ENCODE measurements at places on chromosomes 3 and 15.
A peak's percentile ranks its signal among the peaks of the same experiment; 100 is the strongest.

DNA sequence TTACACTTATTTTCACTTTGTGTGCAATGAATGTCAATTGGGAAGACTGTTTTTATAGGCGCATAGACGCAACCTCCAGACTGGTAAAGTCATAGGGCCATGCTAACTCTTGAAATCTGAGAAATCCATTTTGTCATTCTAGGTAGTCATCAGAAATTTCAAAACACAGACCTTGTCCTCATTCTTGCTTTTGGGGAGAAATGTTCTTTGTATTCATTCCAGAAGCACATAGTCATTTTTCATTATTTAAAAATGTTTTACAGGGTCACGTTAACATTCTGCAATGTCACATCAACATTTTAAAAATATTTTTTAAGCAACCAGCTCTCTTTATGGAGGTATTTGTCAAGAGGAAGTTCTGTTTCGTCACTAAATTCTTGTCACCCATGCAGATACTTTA lies 898.4 kb downstream of the PDCD6IP start:
- no peak for DNase-seq

DNA sequence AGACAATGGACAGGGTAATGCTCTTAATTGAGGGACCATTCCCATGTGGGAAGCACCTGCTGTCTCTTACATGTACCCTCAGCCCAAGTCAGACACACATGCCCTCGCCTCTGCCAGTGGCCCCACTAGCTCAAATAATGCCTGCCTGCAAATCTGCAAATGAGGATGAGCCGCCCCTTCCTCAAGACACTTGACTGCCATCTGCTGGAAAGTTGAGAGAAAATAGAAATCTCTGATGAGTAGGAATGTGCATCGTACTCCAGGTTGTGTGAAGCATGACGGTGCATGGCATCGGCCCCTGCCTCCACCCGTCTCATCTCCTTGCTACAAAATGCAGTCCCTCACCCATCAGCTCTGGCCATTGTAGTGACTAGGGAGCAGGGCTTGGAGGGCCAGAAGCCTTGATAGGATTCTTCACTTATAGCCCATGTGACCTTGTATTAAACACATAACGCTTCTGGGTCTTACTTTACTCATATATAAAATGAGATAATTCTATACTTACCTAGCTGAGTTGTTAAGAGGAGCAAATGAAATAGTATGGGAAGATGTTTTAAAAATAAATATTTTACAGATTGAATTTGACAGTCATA lies 6.3 kb upstream of the SCN5A start:
- peak; percentile 64 for DNase-seq

DNA sequence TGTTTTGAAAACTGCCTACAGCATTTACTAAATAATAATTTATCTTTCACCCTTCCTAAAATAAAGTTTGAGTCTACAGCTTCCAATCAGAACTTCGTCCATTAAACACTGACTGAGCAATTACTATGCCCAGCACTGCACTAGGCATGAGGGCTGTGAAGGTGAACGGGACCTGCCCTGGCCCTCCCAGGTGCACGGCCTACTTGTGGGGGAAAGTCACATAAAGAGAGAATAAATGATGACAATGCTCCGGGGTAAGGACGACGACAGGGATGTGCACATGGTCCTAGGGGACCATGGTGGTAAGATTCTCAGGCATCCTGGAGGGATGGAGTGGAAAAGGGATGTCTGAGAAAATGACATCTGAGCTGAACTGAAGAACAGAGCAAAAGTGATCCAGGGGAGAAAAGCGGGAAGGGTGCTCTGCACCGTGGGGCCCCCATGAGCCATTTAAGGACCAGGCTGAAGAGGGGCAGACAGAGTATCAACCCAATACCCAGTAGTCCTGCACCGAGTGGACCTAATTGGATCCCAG lies 11.5 kb downstream of the PLA2G4F start:
- DNase-seq = peak; percentile 50

- no peak for DNase-seq
These were observed 48.9 kb upstream of the AGTR1 start for GRCh38 chr3:148648685-148649352.

GRCh38 chr15:86624261-86625036 lies 544.8 kb downstream of the AGBL1 start:
- DNase-seq = peak; percentile 92

GRCh38 chr3:58048301-58048700 lies 40.1 kb downstream of the FLNB start:
- no peak for DNase-seq

DNA sequence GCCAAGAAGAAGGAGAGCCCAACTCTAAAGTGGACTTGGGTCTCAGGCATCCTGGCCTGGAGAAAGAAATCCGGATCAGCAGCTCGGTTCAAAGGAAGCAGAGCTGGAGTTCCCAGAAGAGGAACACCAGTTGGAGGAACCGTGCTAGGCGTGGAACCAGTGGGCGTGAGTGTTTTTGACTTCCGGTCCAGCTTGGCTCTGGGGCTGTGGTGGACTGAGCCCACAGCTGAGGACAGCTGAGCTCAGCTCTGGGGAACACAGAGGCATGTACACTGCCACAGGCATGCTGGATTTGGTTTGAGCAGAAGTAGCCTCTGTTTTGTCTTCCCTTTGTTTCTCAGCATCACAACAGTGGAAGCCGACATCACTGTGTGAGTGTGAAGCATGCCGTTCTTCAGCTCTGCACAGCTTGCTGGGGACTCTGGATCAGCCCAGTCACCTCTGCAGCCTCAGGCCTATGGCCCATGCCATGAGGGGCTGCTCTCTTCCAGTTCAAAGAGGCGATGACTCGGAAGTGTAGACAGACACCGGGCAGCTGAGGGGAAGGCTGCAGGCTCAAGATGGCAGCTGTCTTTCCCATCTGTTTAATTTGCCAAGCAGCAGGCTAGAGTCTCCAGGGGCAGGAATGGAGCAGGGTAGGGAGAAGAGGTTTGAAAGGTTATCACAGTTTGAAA lies 185.8 kb upstream of the UBE3A start:
- DNase-seq = peak; percentile 86

DNA sequence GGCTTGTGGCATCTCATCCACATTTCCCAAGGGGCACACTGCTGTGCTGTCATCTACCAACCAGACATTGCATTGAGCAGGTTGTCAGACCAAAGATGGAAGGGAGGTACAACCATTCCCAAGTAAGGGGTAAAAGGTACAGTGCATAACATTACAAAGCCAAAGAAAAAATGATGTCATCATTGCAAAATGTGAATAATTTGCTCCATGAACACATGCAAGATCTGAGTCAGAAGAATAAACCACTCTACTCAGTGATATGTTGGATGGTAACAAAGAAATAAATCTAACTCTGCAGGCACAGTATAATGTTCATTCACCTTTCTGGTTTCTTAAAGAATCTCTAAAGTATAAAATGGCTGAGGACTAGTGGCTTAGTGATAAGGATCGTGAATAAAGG lies 202.7 kb downstream of the MAGI1 start:
- DNase-seq = no peak

DNA sequence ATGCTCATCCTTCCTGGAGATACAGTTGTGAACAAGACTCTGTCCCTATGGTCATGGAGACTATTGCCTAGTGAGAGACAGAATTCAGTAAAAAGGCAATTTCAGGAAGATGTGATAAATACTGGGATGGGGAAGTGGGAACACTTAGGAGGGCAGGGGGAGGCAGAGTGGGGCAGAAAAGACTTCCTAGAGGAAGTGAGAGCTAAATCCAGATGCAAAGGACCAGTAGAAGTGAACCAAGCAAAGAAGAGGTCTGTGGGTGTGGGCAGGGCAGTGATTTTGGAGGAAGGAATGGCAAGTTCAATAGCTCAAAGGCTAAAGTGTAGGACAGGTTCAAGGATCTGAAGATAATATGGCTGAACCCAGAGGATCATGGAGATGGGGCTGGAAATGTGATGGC lies 68.9 kb downstream of the CD200R1L start:
- DNase-seq = no peak

DNA sequence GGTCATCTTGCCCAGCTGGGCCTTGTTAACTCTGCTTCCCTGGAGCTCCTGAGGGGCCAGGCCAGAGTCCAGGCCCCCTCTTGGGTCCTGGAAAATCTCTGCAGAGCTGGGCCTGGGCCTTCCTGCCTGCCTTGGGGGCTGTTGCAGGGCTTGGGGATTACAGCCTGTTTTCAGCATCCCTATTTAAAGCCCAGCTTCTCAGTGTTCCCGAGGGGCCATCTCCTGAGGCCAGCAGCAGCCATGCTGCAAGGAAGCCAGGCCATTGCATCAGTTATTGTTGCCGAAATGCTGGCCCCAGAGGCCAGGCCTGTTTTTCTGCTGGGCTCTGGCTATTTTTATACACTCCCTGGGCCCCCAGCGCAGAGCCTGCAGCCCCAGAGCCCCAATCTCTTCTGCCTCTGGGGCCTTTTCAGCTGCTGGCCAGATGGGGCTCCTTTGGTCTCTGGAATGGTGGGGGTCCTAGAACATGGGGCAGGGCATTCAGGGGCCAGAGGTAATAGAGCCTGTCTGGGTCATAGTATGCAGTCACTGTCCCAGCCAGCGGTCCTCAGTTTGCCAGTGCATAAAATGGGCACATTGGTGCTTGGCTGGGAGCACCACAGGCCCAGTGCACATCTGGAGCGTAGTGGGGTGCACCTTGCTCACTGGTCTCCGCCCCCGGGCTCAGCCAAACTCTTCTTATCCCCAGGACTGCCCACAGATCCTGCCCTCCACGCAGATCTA lies 28.5 kb downstream of the PLXNA1 start:
- no peak for DNase-seq

GRCh38 chr15:47639042-47639441 lies 78.3 kb upstream of the SEMA6D start:
- DNase-seq = no peak

- DNase-seq = no peak
These were observed 880.1 kb downstream of the CADM2 start for GRCh38 chr3:85838921-85839320.

DNA sequence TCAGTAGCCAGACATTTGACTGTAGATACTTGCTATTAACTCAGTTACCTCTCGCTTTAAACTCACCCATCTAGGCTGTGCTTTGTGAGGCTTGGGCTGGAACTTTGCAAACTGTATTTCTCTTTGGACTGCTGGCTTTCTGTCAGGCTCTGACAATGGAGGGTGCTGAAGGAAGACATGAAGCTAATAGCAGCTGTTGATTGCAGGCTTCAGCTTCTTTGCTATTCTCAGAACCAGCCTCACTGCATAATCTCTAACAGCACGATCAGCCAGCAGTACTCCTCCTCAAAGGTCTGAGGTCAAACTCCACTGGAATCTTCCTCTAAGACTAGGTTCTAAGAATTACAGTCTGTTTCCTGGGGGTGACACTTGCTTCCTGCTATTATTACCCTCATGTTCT lies 295.6 kb downstream of the ZBBX start:
- no peak for DNase-seq

DNA sequence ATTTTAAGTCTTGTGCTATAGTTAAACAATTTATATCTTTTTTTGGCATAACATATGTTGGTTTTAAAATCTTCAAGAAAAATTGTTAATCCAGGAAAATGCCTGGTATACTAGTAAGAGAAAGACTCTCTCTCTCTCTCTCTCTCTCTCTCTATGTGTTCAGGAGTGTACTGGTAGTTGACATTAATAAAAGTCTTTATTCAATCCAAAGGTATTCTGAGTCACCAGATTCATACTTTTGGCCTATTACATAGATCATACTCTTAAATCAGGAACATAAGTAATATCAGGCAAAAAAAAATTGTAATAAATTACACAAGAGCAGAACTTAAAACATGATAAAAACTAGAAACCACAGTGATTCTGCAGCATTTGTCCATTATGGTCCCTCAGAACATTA lies 70.2 kb downstream of the TFG start:
- DNase-seq = no peak

DNA sequence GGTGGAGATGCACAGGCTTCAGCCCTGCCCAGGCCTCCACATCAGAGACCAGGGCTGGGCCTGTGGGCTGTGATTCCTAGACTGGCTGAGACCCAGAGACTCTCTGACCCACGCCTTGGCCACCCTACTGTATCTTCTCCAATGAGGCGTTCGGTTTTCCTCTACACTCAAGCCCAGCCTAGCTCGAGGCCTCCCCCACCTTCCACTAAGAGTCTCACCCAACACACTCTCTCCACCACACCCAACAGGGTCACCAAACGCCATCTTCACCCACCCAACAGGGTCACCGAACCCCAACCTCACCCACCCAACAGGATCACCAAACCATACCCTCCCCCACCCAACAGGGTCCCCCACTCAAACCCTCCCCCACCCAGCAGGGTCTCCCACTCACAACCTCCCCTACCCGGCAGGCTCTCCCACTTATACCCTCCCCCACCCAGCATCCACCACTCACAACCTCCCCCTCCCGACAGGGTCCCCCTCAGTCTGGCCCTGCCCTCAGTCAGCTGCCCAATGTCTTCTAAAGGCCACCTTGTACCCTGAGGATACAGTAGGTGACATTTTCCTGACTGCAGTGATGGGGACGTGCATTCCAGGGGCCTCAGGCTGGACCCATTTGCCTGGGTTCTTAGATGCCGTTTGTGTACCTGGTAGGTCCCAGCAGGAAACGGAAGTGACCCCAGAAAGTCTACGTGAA lies 20.4 kb downstream of the CFAP100 start:
- no peak for DNase-seq
